Tongue (tissue), 3 donors: ENCODE measurements at places on chromosomes 7 and 10. TPM values are rescaled to one million over a fixed set of nuclear protein-coding genes. Genes with fewer than 3 reads are reported as not detected.
A peak's percentile ranks its signal among the peaks of the same experiment; 100 is the strongest.

GRCh38 chr7:107995184-107996071, 7.5 kb downstream of the LAMB1 start:
- DNase-seq = peak; percentile 91

GRCh38 chr10:98881789-98882188, 353.9 kb downstream of the HPSE2 start:
- DNase-seq = no peak

DNA sequence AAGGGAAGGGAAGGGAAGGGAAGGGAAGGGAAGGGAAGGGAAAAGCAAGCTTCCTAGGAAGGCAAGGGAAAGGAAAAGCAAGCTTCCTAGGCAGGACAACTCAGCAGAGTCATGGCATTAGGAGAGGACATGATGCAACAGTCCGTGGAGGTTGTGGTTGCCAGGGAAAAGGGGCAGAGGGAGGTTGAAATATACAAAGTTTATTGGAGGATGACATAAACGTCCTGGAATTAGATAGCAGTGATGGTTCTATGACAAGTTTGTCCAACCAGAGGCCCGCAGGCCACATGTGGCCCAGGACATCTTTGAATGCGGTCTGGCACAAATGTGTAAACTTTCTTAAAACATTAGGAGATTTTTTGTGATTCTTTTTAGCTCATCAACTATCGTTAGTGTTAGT, 59.8 kb upstream of the OPN4 start:
- DNase-seq = no peak

DNA sequence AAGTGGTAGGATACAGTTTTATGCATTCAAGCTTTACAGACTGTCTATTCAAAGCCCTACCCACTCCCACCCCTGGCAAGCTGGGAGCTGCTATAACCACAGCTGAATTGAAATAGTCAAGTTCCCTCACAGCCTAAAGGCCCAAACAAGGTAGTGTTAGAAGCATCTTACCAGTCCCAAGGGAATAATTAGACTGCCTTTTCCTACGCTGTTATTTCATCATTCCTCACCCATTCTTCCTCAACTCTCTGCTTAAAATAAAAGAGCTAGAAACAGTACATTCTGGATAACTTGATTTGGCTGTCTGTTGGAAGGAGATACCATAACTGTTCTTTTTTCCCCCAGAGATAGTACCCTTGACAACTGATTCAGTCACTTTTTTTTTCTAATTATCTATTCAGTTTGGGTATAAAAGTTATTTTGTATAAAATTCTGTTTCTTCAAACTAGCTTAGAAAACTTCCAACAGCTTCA, 54.0 kb downstream of the RAPGEF5 start:
- peak; percentile 12 for DNase-seq

The SUN3 gene
- not detected for total RNA-seq

GRCh38 chr7:100894860-100895700, 608 bp downstream of the ACHE start:
- DNase-seq = peak; percentile 90

- no peak for DNase-seq
Measured at GRCh38 chr10:1316121-1316808, 260.1 kb downstream of the WDR37 start.

The CHRM2 gene
- total RNA-seq = 1.0 TPM
